ENCODE measurements at places on chromosomes 16 and 17.

GRCh38 chr17:32926183-32926582 is 1.8 kb upstream of the TMEM98 start:
- no peak for DNase-seq

DNA sequence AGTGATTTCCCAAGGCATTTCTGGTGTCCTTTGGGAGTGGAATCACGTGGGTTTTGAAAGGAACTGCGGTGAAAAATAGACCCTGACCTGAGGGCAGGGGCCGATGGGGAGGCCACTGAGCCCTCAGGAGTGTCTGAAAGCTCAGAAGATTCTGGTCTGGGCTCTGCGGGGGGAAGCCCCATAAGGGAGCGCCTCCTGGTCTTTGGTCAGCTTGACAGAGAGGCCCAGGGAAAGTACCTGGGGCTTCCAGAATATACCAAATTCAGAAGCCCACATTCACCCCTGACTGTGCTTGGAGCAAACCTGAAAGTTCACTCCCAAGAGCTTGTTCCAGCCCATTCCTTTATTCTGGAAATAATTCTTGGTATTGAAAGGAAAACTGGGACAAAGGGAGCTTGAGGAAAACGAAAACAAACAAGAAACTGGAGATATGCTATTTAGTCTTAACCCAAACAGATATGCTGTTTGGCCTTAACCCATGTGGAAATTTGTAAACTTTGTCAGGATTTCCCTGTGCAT is 23.2 kb upstream of the NAGLU start:
- no peak for DNase-seq

GRCh38 chr17:32822996-32823395 is 53.9 kb downstream of the MYO1D start:
- DNase-seq, result no peak

DNA sequence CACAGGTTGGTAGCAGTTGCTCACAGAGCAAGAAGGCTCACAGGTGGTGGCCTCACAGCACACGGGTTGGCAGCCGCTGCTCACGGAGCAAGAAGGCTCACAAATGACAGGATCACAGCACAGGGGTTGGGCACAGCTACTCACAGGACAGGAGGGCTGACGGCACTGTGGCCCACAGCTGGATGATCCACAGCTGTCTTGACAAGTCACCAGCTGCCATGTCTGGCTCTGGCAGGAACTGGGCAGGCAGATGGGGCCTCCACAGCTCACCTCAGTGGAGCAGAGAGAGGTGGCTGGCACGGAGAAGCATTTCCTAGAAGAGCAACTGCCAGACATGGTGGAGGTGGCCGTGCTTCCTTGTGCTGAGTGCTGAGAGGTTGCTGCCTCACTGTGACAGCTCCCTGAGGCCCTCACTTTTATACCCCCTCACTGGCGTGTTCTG is at the start of gene KRTAP16-1:
Gene KRTAP16-1, minus strand, starts transcription at position 392 of the 442 bp plus-strand sequence. Its CDS starts 56 bp downstream, at position 336.
- no peak for DNase-seq

DNA sequence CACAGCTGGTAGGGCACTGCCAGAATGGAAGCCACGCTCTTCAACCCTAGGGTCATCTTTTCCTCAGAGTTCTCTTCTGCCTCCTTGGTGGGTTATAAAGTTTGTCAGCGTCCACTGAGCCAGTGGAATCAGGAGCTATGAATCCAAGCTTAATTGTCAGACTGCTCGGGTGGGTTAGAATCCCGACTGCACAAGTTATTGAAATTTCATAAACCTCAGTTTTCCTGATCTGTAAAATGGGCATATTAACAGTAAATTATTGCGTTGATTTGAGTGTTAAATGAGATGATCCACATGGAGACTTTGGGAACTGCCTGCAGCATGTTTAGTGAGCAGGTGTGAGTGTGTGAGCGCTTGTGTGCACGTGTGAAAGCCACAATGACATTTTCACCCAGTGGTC is 400.5 kb upstream of the CDH11 start:
- DNase-seq, result no peak

DNA sequence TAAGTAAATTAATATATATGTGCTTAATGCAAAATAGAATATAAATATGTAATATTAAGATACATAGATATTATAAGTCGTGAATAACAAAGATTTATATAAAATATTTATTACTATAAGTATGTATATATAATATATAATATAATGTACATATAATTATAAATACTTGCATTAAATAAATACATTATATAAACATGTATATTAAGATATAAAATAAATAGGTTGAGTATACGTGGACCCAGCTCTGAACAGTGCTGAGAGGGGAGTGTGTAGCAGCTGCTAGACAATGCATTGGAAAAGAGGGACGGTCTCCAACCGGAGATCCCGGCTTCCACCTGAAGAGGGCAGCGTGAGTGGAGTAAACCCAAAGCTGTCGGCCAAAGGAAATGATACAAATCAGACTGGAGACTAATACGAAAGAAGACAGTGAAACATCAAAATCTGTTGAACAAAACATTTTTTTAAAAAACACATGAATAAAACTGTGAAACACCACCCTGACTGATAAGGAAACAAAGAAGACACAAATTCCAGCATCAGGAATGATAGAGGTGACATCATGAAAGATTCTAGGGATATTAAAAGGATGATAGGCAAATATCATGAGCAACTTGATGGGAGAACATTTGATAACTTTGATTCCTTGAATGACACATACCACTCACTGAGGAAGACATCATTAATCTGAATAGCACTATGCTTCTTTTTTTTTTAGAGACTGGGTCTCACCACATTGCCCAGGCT is 125.4 kb upstream of the CHMP6 start:
- peak; percentile 69 for DNase-seq
